ENCODE measurements at places on chromosomes 12 and 14.

DNA sequence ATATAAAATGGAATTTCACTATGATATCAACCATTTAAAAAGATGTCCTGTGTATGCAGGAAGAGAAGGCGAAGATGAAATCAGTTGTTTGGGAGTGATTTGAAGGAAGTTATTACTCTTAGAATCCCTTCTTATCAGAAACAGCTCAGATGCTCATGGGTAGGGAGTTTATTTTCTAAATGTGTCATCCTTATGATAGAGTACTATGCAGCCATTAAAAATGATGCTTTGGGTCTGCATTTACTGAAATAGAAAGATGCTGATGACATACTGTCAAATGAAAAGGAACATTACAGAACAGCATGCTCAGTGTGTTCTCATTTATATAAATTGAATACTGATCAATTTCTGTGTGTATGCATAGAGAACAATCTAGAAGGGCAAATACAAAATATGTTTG, 69.8 kb upstream of the MED13L start:
- no peak for DNase-seq

DNA sequence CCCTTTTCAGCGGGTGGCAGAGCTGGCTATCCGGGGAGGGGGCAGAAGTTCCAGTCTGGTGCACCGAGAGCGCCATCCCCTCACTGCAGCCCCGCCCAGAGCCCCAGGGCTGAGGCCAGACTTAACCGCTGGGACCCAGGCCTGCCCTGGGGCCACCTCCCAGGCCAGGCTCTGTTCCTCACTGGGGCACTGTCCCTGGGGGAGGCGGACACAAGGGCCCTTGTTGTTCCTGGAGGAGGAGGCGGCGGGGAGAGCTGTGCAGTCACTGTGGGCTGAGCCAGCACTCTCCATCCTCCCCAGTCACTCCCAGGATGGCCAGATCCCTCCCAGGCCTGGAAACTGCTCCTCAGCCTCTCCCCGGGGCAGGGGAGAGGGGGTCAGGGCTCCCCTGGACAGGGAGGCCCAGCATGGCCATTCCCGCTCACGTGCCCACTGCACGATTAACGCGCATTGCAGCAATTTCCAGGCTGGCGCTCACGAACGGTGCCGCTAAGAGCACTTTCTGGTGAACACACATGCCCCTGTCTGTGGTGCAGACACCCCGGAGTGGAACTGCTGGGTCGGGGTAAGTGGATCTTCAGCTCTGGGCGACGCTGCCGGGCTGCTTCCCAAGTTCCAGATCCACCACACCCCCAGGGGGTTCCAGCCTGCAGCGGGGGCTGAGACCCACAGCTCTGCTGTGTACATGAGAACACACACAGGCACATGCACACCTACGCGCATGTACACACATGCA, 89.8 kb upstream of the SFSWAP start:
- no peak for DNase-seq

- DNase-seq: no peak
Measured at GRCh38 chr12:131603939-131604795, 106.7 kb upstream of the SFSWAP start.

- DNase-seq: no peak
Measured at GRCh38 chr14:37272569-37272968, 74.8 kb downstream of the MIPOL1 start.

DNA sequence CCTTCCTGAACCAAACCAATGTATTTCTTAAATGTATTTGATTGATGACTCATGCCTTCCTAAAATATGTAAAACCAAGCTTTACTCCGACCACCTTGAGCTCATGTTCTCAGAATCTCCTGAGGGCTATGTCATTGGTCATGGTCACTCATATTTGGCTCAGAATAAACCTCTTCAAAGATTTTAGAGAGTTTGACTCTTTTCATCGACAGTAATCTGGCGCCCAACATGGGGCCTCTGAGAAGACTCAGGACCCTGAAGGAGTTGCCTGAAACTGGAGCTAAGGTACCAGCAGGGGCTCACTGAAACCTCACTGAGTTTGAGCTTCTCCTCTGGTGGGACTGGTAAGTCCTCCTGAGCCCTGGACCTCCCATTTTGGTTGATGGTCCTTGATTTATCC, 17.2 kb upstream of the PSMC1 start:
- no peak for DNase-seq

- no peak for DNase-seq
Measured at GRCh38 chr12:65325183-65325582, 46.7 kb downstream of the MSRB3 start.

DNA sequence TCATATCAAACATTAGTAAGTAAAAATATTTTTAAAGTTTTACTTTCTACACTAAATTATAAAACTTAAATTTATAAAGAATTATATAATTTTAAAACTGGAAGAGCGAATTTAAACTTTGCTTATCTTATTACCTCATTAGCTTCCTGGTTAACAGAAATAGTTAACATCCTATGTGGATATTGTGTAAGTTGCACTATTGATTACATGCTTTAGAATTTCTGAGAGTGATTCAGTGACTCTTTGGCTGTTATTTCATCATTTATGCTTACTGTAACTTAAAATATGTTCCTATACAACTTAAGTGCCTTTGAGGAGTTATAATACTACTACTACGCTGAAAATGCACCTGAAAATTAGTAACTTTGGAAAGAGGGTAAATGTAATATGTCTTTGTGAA, 101.4 kb downstream of the FOXA1 start:
- no peak for DNase-seq

GRCh38 chr12:11070999-11071398, 8.9 kb upstream of the TAS2R46 start:
- no peak for DNase-seq

- no peak for DNase-seq
Measured at GRCh38 chr14:61466249-61466904, 145.0 kb downstream of the PRKCH start.

DNA sequence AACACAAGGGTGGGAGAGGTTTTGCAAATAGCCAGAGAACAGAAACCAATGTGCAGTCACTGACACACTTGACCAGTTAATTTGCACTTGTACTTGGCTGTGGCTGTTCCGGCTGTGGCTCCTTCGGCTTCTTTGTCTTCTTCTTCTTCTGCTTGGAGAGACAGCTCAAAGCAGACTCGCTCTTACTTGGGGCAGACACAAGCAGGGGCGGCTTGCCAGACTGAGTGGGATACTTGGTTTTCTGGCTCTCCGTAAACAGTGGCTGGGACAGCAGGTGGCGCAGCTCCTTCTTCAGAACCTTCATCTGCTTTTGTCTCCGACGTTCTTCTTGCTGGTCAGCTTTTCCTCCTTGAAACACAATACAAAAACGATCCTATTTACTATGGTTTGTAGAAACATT, 25.0 kb downstream of the OTUB2 start:
- DNase-seq: no peak

GRCh38 chr14:95481391-95482022, 34.9 kb downstream of the SYNE3 start:
- no peak for DNase-seq

GRCh38 chr14:81625343-81625742, 91.7 kb upstream of the SEL1L start:
- DNase-seq: no peak

DNA sequence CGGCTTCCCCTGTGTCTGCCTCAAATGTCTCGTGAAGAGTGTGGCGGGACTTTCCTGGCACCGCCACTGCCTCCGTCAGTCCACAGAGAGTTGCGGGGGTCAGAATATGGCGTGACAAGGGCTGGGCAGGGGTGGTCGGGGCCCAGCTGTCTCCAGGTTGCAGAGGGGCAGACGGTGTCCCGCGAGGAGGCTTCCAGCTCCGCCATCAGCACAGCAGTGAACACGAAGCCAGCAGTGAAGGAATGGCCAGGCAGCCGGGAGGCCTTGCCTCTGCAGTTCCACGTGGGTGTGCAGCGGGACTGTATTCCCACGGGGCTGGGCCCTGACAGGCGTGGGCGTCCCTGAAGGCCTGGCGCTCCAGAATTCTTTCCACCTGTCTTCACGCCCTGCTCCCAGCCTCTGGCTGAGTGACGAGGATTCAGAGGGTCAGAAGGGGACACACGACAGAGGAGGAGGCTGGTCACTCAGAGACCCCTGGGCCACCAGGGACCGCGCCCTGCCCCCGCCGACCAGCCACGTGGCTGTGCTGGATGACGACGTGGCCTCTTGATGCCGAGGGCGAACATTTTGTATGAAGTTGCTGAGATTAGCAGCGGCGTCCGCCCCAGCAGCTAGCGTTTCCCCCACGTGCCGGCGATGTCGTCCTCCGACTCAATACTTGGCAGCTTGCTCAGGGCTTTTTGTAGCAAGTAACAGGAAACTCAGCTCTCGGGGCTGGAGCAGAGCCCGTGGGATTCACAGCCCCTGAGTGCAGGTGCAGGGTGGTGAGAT, 25.0 kb upstream of the GALNT9 start:
- no peak for DNase-seq

- DNase-seq: no peak
Measured at GRCh38 chr12:5244513-5244972, 187.4 kb upstream of the NTF3 start.

DNA sequence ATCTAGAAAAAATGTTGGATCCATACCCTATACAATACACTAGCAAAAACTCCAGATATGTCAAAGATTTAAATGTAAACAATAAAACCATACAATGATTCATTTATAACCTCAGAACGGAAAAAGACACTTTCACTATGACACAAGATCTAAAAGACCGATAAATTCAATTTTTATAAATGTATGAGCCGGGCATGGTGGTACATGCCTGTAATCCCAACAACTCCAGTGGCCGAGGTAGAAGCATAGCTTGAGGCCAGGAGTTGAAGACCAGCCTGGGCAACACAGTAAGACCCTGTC, 2.5 kb upstream of the SOS2 start:
- DNase-seq: no peak

GRCh38 chr12:66624806-66625205, 54.1 kb downstream of the GRIP1 start:
- no peak for DNase-seq

DNA sequence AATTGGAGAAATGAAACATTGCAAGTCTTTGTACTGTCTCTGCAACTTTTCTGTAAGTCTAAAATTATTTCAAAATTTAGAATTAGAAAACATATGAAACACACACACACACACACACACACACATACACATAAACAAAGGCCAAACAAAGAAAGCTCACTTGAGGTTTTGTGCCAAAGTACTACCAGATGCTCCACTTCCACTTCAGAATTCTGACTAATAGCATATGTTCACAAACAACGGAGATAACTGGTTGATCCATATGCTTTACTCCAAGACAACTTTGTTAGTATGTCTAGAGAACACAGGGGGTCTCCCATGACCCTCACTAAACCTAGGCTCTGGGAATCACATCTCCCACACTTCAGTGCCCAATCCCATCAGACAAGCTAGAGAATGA, 133.8 kb upstream of the CLEC14A start:
- no peak for DNase-seq

DNA sequence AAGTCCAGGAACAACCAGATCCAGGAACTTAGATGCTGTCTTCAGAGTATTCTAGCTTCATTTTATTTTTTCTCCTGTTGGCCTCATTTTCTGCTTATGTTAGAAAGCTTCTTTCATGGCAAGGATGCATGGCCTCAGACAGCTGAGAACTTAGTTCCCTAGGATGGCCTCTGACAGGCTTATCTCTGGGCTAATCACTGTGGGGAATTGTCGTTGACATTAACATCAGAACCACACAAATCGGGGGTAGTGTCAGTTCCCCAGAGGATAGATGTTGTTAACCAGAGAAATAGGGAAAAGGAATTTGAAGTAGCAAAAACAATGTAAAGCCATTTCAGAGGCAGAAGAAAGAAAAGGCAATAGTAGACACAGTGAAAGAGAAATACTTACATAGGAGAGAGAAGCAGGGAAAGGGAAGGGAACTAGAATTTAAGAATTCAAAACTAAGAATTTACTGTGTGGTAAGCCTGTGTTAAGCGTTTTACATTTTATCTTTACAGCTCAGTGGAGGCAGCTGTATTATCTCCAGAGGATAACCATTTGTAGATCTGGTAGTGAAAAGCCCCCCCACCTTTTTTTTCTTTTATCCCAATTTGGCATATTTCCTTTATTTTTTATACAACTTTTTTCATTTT, 21.8 kb downstream of the FUT8 start:
- no peak for DNase-seq

DNA sequence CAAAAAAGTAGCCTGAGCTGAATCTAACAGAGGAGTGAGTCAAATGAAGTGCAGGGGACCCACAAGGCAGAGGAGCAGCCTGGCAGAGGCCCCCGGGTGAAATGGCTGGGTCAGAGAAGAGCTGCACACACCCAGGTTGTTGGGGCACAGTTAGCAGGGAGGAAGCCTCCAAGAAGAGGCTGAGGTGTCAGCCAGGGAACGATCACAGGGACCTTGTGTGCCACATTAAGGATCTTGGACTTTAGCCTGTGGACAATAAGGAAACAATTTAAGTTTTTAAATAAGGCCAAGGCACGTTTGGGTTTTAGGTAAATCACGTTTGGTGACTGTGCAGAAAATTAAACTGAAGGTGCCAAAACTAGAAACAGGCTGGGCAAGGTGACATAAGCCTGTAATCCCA, 35.1 kb downstream of the OR10P1 start:
- no peak for DNase-seq

DNA sequence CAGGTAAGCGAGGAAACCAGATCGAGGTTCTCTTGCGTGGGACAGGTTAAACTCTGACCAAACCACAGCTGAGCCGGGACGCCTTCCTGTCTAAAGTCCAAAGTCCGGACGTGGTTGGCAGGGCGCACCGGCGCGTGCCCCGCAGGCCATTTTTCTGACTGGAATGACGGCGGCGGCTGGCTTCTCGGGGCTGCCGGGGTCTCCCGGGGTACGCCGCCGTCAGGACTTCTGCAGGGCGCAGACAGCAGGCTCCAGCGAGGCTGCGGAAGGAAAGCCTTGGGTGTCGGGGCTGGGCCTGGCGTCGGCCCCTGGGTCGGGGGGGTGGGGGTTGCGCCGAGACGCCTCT, 32.8 kb downstream of the MIA2 start:
- no peak for DNase-seq

- DNase-seq: no peak
Measured at GRCh38 chr14:83257466-83258439, 1724.1 kb upstream of the SEL1L start.

DNA sequence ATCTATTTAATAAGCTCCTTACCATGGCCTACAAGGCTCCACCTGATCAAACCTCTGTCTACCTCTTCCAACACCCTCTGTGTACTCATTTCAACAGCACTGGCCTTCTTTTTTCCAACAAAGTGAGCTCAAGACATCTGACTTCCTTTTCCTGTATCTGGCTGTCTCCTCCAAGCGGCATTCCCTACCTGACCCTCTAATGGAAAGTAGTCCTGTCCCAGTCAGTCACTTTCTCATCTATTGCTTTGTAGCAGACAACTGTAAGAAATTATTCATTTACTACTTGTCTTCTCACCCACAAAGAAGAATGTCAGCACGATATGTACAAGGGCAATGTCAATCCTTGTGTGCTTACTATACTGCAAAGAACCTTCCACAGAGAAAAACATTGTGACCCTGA, 149.6 kb downstream of the MED13L start:
- no peak for DNase-seq

- no peak for DNase-seq
Measured at GRCh38 chr14:96806836-96807235, 9.7 kb downstream of the VRK1 start.

DNA sequence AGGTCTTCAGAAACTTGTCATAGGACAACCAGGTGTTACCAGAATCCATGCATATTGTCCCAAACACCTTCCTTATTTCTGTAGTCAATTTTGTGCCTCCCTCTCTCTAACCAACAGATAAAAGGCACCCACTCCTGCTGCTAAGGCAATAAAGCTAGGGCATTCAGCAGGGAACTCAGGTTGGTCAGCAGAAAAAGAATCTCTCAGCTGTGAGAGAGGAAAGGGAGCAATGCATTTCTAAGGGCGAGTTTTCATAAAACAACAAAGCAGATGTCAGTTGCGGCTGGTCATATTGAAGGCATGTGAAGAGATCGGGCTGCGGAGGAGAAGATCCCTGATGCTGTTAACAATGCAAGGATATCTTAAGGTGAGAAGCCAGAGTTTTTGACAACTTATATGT, 7.4 kb upstream of the POU6F1 start:
- DNase-seq: no peak

Measured in stimulated activated CD8-positive, alpha-beta memory T cell treated with anti-CD3 and anti-CD28 coated beads, Interleukin-15, amount 100 ng/mL, for 1 hour (primary cell).